Activated naive CD4-positive, alpha-beta T cell treated with anti-CD3 and anti-CD28 coated beads, Interleukin-2, amount 50 U/mL, for 16 hours (primary cell): ENCODE measurements at places on chromosomes 11 and 22.
A peak's percentile ranks its signal among the peaks of the same experiment; 100 is the strongest.

DNA sequence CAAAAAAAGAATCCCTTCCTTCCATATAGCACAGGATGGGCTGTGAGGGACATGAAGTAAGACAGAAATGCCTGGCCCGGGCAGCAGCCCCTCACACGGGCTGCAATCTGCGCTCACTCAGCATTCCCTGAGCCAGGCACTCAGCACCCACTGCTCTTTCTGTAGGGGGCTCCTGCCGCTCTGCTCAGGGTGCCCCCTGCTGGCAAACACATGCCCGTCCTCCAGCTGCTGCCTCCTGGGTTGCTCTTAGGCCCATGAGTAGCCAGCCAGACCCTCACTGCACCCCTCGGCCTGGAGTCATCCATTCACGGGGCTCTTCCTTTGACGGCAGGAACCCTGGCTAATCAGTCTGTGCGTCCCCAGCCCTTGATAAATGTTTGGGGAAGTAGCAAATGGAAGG lies 6.9 kb downstream of the MCAT start:
- peak; percentile 35 for DNase-seq

- DNase-seq = no peak
These were observed 20.1 kb downstream of the TMPRSS6 start for GRCh38 chr22:37089434-37089833.

DNA sequence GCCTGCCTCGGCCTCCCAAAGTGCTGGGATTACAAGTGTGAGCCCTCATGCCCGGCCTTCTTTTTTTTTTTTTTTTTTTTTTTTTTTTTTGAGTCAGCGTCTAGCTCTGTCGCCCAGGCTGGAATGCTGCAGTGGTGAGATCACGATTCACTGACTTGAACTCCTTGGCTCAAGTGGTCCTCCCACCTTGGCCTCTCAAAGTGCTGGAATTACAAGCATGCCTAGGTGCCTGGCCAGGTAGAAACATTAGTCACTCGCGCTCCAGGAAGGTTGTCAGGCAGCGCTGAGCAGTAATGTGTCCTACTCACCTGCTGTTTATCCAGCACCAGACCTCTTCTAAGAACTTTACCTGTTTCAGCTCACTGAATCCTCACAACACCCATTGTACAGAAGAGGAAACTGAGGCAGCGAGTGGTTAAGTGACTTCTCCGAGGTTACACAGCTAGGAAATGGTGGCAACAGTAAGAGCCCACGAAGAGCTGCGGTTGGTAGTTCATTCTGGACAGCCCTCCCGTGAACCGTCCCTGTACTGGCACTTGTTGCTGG lies 496 bp upstream of the CST6 start:
- no peak for DNase-seq

DNA sequence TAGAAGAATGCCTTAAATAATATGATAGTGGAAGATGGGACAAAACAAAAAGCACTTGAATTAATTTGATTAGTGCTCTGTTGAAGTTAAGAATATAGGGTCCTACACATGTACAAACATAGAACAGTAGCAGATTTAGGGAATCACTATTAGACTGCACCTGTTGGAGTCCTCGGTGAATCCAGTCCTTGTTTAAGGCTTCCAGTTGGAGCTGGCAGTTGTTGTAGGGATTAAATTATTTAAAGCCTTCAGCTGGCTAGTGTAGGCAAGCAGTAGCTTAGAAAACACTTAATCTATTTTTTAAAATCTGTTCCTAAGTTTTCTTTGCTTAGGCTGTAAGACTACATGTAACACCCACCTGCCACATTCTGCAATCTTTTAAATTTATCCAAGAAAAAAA lies 24.5 kb upstream of the CSTF3 start:
- no peak for DNase-seq

DNA sequence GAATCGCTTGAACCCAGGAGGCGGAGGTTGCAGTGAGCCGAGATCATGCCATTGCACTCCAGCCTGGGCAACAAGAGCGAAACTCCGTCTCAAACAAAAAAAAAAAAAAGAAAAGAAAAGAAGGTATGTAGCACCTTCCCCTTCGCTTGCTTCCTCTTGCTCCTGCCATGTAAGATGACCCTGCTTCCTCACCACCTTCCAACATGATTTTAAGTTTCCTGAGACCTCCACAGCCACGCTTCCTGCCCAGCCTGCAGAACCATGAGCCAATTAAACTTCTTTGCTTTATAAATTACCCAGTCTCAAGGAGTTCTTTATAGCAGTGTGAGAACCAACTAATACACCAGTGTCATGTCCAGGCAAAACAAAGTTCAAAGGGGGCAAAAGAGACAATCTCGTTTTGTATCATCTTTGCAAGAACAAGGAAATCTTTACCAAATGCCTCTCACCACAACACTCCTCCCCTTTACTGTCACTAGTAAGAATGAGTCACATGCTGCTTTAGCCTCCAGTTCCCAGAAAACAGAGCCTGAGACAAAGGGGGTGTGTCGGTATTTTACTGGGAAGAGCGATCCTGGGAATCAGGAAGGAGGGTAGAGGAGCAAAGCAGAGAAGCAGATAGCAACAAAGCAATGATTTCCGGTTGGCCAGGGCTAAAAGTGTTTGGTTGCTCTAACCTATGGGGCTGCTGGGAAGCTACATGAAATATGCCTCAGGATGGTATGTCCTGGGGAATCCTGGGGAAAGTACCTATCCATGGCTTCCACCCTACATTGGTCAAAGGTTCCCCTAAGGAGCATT lies 10.5 kb upstream of the MCHR1 start:
- DNase-seq = no peak

- DNase-seq = no peak
These were observed 218.2 kb upstream of the CCDC179 start for GRCh38 chr11:23078289-23078971.

GRCh38 chr11:45096636-45097035 lies 49.8 kb upstream of the PRDM11 start:
- no peak for DNase-seq

GRCh38 chr11:44776551-44777208 lies 49.9 kb downstream of the TSPAN18 start:
- no peak for DNase-seq

- DNase-seq = no peak
These were observed 2.4 kb upstream of the OR10V1 start for GRCh38 chr11:59716051-59716450.

- no peak for DNase-seq
These were observed 4.1 kb upstream of the SORL1 start for GRCh38 chr11:121448011-121448410.

- DNase-seq = no peak
These were observed 110.0 kb upstream of the PAX6 start for GRCh38 chr11:31921081-31921480.

- DNase-seq = no peak
These were observed 49.4 kb downstream of the CLMP start for GRCh38 chr11:123145661-123146060.
